ENCODE measurements at places on chromosomes 6 and 20.

GRCh38 chr6:133430530-133430929, 189.4 kb downstream of the EYA4 start:
- DNase-seq: no peak

DNA sequence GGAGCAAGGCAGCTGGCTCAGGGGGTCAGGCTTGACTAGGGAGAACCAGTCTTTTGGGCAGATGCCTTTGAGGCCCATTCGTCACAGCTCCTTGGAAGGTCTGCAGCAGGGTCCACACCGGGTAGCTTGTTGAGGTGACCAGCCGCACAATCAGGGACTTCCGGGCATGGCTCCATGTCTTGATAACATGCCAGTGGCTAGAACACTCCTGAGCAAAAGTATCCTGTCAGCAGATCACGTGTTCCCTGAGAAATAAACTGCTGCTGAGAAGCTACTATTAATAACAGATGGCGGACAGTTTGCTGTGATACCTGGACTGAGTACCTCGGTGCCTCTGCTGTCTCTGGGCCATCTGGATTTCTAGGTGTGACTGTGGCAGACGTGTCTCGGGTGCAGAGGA, 235.9 kb downstream of the PRKN start:
- no peak for DNase-seq

DNA sequence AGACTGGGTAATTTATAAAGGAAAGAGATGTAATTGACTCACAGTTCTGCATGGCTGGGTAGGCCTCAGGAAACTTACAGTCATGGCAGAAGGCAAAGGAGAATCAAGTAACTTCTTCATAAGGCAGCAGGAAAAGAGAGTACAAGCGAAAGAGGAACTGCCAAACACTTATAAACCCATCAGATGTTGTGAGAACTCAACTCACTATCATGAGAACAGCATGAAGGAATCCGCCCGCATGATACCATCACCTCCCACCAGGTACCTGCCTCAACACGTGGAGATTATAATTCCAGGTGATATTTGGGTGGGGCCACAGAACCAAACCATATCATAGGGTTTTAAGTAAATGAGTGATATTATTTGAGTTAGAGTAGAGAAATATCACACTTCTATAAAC, 189.3 kb downstream of the TSHZ2 start:
- no peak for DNase-seq

DNA sequence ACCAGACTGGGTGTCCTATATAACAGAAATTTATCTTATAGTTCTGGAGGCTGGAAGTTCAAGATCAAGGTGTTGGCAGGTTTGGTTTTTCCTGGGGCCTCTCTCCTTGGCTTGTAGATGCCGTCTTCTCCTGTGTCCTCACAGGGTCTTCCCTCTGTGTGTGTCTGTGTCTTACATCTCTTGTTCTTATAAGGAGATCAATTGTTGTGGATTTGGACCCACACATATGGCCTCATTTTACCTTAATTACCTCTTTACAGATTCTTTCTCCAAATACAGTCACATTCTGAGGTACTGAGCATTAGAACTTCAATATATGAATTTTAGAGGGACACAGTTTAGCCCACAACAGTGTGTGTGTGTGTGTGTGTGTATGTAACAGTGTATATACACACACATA, 74.5 kb downstream of the EDN1 start:
- DNase-seq: no peak

- no peak for DNase-seq
Observed at GRCh38 chr6:7879980-7880717, 30.4 kb downstream of the TXNDC5 start.

DNA sequence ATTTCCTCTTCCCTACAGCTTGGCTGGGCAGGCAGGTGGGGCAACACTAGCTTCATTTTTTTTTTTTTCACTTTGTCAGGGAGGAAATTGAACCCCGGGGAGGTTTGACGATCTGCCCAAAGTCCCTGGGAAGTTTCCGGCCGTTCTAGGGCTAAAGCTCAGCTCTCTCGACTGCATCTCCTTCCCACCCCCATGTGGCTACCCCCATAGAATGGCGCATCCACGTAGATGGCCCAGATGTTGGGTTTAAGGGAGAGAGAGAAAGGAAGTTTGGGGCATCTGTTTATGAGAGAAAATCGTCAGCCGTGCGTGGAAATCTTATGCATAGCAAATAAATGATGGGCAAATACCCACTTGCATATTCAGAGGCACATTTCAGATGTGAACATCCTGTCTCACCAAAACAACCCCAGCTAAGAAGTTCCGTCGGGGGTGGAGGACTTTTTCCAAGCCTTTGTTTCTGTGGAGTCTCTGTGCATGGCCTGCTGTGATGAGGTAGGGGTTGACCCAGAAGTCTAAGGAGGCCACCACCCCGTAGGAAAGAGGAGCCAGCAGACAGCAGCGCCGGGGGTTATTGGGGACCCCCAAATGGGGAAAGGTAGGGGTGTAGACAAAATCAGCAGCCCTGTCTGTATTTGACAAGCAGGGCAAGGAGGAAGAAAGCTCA, 40.5 kb upstream of the ZNF831 start:
- peak; percentile 38 for DNase-seq

DNA sequence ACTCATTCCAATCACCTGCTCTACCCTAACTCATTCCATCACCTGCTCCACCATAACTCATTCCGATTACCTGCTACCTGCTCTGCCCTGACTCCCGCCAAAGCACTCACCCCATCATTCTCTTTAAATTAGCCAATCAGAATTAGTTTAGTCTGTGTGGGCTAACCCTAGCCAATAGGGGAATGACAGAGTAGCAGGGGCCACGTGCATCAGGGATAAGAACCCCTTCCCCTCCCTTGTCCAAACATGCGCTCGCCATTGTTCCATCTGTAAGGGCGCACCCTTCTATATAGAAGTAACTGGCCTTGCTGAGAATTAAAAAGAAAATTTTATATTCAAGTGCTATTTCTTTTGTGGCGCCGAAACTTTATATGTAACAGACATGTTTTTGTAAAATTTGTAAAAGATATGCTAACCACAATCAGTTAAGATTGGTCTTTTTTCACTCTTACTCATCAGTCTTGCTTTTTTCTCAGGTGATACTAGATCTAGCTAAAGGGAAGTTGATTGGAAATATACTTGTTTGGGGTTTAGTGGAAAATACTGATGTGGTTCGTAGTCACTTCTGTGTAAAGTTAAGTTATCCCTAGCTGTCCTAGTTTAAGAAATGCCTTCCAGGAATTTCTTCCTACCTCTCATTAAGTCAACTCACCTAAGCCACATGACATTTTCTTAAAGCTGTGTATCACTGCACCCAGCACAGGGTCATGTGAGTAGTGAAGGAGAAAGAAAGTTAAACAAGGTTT, 16.5 kb downstream of the RTN4IP1 start:
- DNase-seq: no peak

DNA sequence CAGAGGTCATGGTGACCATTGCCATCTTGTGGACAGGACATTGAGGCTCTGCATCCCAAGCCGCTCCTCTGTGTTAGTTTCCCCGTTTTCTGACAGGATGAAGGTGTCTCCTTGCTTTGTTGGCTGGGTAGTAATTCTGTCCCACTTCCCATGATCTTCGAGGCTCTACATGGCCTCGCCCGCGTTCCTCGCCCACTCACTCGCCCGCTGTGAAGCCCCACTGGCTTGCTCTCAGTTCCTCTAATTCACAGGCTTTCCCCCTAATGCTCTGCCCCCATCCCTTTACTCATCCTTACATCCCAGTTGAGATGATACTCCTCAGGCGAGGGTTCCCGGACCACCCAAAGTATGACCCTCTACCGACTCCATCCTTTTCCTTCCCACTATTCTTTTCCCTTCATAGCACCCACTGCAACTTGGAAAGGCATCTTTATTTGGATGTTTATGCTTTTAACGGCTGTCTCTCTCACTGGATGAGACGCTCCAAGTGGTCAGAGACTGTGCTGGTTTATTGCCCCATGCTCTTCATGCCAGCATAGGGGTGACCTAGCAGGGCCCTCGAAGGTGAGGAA, 511 bp upstream of the SLC35B2 start:
- DNase-seq: no peak

DNA sequence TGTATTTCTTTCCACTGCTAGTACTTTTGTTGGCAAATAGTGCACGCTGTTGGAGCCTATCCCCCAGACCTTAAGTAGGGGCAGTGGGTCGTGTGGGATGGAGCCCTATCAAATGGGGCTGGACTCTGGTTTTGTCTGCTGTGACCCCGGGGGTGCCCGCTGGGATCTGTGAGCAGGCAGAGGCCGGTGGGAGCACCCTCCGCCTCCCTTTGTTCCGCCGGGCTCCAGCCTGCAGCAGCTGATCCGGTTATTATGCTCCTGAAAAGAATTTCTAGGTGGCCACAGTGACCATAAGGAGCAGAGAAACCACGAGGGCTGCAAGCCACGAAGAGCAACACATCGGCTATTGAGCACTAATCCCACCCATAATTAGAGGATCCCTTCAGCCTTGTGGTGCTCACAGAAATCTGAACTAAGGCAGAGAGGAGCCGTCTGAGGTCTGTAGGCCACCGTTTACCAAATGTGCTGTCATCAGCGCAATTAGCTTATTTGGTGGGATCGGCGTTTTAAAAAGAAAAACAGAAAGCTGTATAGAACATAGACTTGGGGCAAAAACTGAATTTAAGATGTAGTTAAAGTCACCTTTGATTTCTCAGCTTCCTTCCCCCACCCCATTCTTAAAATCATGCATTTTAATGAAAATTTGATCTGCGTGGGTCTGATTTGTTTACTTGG, 598.3 kb upstream of the JAG1 start:
- DNase-seq: no peak

DNA sequence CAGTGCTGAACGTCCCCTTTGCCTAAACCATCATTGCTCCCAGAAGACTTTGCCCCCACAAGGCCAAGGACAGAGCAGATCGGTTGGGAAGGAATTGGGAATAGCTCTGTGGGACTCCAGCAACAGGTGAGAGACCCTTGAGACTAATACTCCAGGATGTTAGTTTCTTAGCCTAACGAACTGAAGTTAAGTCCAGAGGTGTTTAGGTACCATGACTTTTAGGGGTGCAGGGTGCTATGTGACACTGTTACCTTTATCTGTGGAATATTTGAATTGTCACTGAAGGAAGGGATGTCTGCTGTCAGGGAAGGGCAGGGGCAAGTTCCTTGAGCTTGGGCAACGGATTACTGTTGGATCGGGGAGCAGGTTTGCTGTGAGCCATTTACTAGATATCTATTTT, 1.9 kb downstream of the BLCAP start:
- no peak for DNase-seq

- DNase-seq: no peak
Observed at GRCh38 chr6:73565767-73566485, 45.1 kb upstream of the EEF1A1 start.

GRCh38 chr20:37956107-37956585, 53.2 kb downstream of the VSTM2L start:
- DNase-seq: no peak

GRCh38 chr6:164107297-164107995, 692.9 kb downstream of the QKI start:
- DNase-seq: no peak

GRCh38 chr6:108966855-108967755, 118.9 kb downstream of the ARMC2 start:
- peak; percentile 13 for DNase-seq

- no peak for DNase-seq
Observed at GRCh38 chr6:141463237-141463977, 669.3 kb upstream of the GJE1 start.

GRCh38 chr6:163243692-163244589, 170.6 kb upstream of the QKI start:
- DNase-seq: no peak

DNA sequence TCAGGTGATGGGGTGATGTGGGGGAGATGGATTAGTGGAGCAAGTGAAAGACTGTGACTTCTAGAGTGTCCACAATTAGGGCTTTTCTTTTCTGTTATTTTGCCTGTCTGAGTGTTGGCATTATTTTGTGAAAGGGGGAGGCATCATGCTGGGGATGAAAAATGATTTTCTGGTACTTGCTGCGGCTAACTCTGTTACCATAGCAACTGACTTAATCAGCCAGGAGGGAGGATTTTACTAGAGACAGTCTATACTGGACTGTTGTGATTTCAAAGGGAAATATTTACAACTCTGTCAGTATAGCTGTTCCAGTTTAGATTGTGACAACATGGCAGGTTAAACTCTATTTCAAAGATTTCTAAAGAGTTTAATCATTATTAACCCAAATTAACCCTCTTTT, 30.4 kb upstream of the MRAP2 start:
- no peak for DNase-seq

GRCh38 chr6:147392917-147393625, 115.4 kb upstream of the SAMD5 start:
- no peak for DNase-seq

- no peak for DNase-seq
Observed at GRCh38 chr6:39543950-39544349, 181.3 kb downstream of the KIF6 start.

DNA sequence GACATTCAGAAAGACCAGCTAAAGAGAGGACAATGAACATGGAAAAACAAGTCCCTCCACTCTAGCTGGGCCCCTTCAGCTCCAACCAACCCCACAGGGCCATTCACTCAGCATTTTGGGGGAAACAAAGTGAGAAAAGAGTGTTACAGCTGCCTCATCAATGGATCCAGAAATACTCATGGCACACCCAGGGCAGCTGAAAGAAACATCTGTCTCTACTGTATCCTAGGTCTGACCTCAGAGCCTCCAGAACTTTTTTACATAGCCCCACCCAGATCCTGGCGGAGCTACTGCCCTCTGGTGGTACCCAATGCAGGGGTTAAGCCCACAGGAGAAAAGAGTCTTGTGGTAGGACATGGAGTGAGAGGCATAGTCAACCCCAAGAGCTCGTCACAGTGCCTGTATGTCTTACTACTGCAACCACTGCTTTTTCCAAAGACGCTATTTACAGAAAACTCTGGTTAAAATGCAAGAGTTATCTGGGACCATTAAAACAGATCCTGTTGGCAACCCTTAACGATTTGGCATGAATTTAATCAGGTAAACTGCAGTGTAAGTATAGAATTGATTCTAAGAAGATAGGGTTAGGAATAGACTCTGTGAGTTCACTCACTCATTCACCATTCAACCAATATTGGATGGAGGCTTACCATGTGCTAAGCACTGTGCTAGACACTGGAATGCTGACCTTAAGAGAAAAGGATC, 37.4 kb upstream of the FAM83C start:
- DNase-seq: no peak

Data from CD4-positive, alpha-beta T cell treated with Interleukin-15 for 4 hours (primary cell).